ENCODE measurements at places on chromosomes 4 and X.

- DNase-seq = no peak
- no peaks in the 10 kb centered on the region for H3K27me3 ChIP-seq
- H3K4me3 ChIP-seq = no peak overlapping the region
- H3K36me3 ChIP-seq = peaks cover 62% of the 10 kb centered on the region
- H3K27ac ChIP-seq = no peak overlapping the region
- peaks cover 5% of the 10 kb centered on the region for H3K4me1 ChIP-seq
Observed at GRCh38 chr4:39286263-39286662, 79.9 kb downstream of the RFC1 start.

GRCh38 chrX:12319992-12320391 lies 181.7 kb downstream of the FRMPD4 start:
- no peaks in the 10 kb centered on the region for H3K27me3 ChIP-seq
- H3K36me3 ChIP-seq = no peaks in the 10 kb centered on the region
- H3K4me3 ChIP-seq = no peak overlapping the region
- no peak for DNase-seq
- no peaks in the 10 kb centered on the region for H3K4me1 ChIP-seq
- no peak overlapping the region for H3K27ac ChIP-seq

- H3K36me3 ChIP-seq = no peaks in the 10 kb centered on the region
- no peak for DNase-seq
- no peaks in the 10 kb centered on the region for H3K4me1 ChIP-seq
- H3K27ac ChIP-seq = no peak overlapping the region
- H3K4me3 ChIP-seq = no peak overlapping the region
- H3K27me3 ChIP-seq = peaks cover 38% of the 10 kb centered on the region
Observed at GRCh38 chr4:37243722-37244582, 591 bp upstream of the NWD2 start.

- H3K4me3 ChIP-seq = no peak overlapping the region
- H3K36me3 ChIP-seq = no peaks in the 10 kb centered on the region
- H3K4me1 ChIP-seq = no peaks in the 10 kb centered on the region
- H3K27ac ChIP-seq = no peak overlapping the region
- DNase-seq = peak; percentile 31
Observed at GRCh38 chr4:53767482-53767881, 176.2 kb upstream of the LNX1 start.

- H3K4me1 ChIP-seq = peaks cover 21% of the 10 kb centered on the region
- DNase-seq = no peak
- H3K4me3 ChIP-seq = peak overlapping the region; percentile 90
- peaks cover 7% of the 10 kb centered on the region for H3K36me3 ChIP-seq
Observed at GRCh38 chrX:15737190-15737958, 696 bp upstream of the CA5B start.

DNA sequence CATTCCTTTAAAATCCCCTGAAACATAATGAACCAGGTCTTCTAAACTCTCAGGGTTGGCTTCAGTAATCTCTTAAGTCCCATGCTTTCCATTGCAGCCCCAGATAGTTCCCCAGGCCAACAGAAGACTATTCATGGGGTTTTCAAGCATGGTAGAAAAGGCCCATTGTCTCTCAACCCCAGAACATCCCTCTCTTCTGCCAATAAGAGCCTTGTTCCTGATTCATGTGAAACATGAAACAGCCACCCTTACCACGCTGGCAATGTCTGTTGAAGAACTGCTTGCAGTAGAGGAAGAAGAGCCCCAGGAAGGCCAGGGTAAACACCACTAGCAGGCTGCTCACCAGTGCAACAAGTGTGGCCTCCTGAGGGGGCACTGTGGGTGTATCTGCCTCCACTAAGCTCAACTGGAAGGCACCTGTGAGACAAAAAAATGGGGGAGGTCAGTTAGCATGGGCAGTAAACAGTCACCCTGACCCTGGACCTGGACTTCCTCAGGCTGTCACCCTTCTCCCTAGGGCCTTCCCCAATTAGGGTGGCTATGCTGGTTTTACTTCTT lies 36.4 kb downstream of the EDA2R start:
- no peak overlapping the region for H3K4me3 ChIP-seq
- H3K27me3 ChIP-seq = no peaks in the 10 kb centered on the region
- no peak for DNase-seq
- peaks cover 3% of the 10 kb centered on the region for H3K36me3 ChIP-seq
- H3K4me1 ChIP-seq = no peaks in the 10 kb centered on the region

- no peak overlapping the region for H3K27ac ChIP-seq
- no peak for DNase-seq
- no peaks in the 10 kb centered on the region for H3K4me1 ChIP-seq
- no peak overlapping the region for H3K4me3 ChIP-seq
- no peaks in the 10 kb centered on the region for H3K27me3 ChIP-seq
Observed at GRCh38 chr4:71752383-71753042, 31.4 kb downstream of the GC start.

DNA sequence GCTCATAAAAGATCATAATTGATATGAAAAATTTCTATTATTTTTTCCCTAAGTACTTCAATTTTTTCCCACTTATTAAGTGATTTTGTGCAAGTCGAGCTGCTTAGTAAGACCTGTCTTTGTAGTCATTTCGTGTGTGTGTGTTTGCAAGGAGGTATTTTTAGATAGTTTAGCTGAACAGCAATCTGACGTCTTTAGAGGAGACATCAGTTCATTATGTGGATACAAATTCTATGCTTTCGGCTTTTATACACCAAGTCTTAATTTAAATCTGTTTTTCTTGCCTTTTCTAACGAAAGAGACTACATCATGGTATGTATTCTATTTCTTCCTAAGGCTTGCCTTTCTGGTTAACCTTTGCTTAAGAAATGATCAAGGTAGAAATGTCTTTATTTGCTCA lies 179.4 kb downstream of the RAPGEF2 start:
- H3K36me3 ChIP-seq = peaks cover 8% of the 10 kb centered on the region
- DNase-seq = no peak
- H3K4me1 ChIP-seq = no peaks in the 10 kb centered on the region
- H3K27ac ChIP-seq = no peak overlapping the region
- H3K27me3 ChIP-seq = no peaks in the 10 kb centered on the region

- H3K27ac ChIP-seq = no peak overlapping the region
- H3K36me3 ChIP-seq = no peaks in the 10 kb centered on the region
- DNase-seq = no peak
- no peak overlapping the region for H3K4me3 ChIP-seq
- peaks cover 4% of the 10 kb centered on the region for H3K27me3 ChIP-seq
Observed at GRCh38 chr4:82517043-82517442, 44.7 kb downstream of the TMEM150C start.

GRCh38 chr4:91958596-91958995 lies 345.2 kb upstream of the GRID2 start:
- H3K4me1 ChIP-seq = no peaks in the 10 kb centered on the region
- no peak for DNase-seq
- H3K36me3 ChIP-seq = no peaks in the 10 kb centered on the region

Data from activated CD4-positive, alpha-beta T cell treated with anti-CD3 and anti-CD28 coated beads, Interleukin-2, amount 10 ng/mL, durations not matched to agents 24 days and 14 days (primary cell).